Activated naive CD4-positive, alpha-beta T cell treated with anti-CD3 and anti-CD28 coated beads, Interleukin-2, amount 50 U/mL, for 72 hours (primary cell): ENCODE measurements at places on chromosomes 1 and 21. TPM values are rescaled to one million over a fixed set of nuclear protein-coding genes. Genes with fewer than 3 reads are reported as not detected.

Gene EPHB2
- not detected for total RNA-seq

Gene CASQ1
- total RNA-seq: not detected

Gene HTR6
- 0.11 TPM for total RNA-seq

Gene LRRC53
- not detected for total RNA-seq

Gene MROH9
- total RNA-seq: not detected

Gene MNDA
- total RNA-seq: not detected

Gene NTRK1
- total RNA-seq: 7.2 TPM

Gene CD5L
- total RNA-seq: not detected

Gene RIPK4
- 1.3 TPM for total RNA-seq

Gene TMCC2
- total RNA-seq: 17.2 TPM

Gene CASZ1
- total RNA-seq: 1.8 TPM
